Activated CD4-positive, alpha-beta T cell treated with anti-CD3 and anti-CD28 coated beads, Interleukin-2, amount 50 U/mL, for 4 hours (primary cell): ENCODE measurements at places on chromosomes 5 and 9.

GRCh38 chr5:141051521-141051866 is 320 bp downstream of the PCDHB1 start:
- no peak for DNase-seq

DNA sequence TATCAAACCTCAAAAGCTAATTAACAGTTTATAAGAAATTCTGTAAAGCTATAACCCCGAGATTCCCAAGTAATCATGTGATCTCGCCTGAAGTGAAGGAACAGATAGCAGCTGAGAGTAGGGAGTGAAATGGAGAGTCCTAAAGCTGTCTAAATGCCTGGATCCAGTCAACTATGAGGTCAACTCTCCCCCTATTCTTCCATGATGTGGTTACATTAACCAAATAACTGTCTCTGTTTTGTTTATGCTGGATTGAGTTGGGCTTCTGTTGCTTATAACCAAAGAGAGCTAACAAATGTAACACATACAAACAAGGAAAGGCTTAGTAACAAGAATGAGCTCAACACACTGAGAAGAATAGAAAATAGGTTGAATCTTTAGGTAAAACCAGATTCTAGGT is 41.6 kb downstream of the GKAP1 start:
- no peak for DNase-seq

DNA sequence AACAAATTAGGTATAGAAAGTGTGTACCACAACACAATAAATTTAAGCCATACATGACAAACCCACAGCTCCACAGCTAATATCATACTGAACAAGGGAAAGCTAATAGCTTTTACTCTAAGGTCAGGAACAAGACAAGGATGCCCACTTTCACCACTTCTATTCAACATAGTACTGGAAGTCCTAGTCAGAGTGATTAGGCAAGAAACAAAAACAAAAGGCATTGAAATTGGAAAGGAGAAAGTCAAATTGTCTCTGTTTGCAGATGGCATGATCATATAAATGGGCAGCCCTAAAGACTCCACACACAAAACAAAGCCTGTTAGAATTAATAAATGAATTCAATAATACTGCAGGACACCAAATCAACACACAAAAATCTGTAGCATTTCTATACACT is 548.8 kb downstream of the CTNND2 start:
- DNase-seq, result no peak

- DNase-seq, result no peak
Measured at GRCh38 chr5:75116856-75117255, 64.5 kb upstream of the GCNT4 start.

DNA sequence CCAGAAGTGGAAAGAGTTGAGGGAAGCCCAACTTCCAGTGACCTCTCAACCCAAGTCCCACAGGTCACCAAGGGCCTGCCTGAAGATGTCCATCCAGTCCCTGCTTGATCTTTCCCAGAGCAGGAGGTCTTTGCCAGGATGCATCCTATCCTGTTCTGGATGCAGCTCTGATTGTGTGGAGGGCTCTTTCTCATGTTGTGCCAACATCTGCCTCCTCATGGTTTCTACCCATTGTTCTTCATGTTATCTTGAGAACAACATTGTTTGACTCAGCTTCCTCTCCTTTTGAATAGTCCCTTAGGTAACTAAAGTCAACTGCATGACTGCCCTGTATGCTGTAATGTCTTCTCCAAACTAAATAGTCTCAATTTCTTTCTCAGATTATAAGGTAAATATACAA is 169.3 kb downstream of the CCDC192 start:
- no peak for DNase-seq

- no peak for DNase-seq
Measured at GRCh38 chr9:14207352-14207995, 106.5 kb downstream of the NFIB start.

- DNase-seq, result no peak
Measured at GRCh38 chr5:78701795-78702410, 53.3 kb upstream of the LHFPL2 start.

GRCh38 chr5:55445791-55446190 is 89.0 kb downstream of the PLPP1 start:
- no peak for DNase-seq
